ENCODE measurements at places on chromosomes 6 and 20.
A peak's percentile ranks its signal among the peaks of the same experiment; 100 is the strongest.

GRCh38 chr6:134714679-134715078 is 235.2 kb downstream of the ALDH8A1 start:
- DNase-seq, result no peak

GRCh38 chr6:167238146-167238693 is 52.9 kb upstream of the UNC93A start:
- no peak for DNase-seq

DNA sequence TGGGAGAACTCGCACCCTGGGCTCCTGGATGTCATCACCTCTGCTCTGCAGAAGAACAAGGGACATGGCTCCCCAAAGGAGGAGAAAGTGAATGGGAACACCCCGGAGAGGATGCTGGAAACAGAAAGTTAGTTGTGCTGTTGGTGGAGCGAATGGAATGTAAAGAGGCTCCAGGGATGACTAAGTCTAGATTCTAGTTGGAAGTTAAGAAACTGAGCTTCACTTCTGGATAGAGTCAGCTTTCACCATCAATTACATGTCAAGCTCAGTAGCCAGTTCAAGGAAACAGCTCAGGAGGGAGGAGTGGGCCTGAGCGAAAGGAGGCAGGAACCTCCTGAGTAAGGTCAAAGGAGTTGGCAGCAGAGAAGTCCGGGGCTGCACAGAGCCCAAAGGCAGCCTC is 132.1 kb upstream of the ARID1B start:
- DNase-seq, result no peak

- peak; percentile 50 for DNase-seq
Measured at GRCh38 chr6:26216886-26217713, 129.9 kb downstream of the HFE start.

DNA sequence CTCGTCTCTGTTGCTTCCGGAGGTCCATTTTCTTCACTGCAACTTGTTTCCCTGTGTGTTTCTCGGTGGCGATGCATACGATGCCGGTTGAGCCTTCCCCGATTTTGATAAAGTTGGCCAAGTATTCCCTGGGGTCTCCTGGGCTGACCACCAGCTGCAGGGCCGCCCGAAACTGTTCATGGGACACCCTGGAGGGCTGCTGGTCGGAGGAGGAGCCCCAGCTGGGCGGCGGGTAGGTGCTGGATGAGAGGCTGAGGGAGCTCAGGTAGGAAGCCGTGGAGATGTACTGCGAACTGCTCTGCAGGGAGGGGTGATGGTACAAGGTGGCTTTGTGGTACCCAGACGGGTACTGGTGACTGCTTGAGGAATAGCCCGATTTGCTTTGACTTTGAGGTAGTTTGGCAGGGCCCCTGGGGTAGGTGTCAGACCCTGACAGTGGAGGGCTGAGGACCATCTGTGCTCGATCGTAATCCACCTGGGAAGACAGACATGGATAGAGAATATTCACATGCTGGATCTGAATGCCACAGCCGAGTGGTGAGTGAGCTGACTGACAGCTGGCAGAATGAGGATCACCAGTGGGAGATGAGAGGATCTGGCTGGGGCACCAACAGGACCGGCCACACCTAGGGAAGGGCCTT is 51.6 kb downstream of the LAMP5 start:
- no peak for DNase-seq

DNA sequence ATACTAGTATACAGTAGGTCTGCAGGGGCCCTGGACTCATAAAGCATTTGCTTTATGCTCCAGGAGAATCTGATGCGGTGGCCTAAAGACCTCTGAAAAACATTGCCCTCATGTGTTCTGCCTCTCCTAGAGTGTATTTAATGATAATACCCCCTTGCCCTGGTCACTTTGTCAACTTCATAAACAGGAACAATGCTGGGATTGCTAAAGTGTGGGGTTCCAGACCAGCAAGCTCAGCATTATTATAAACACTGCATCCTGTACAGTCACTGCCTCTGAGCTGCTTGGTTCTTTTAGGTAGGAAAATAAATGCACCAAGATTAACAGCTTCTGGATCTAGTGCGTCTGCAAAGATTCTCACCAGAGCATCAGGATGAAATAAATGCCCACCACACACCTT is 12.2 kb downstream of the TREM1 start:
- DNase-seq, result no peak

DNA sequence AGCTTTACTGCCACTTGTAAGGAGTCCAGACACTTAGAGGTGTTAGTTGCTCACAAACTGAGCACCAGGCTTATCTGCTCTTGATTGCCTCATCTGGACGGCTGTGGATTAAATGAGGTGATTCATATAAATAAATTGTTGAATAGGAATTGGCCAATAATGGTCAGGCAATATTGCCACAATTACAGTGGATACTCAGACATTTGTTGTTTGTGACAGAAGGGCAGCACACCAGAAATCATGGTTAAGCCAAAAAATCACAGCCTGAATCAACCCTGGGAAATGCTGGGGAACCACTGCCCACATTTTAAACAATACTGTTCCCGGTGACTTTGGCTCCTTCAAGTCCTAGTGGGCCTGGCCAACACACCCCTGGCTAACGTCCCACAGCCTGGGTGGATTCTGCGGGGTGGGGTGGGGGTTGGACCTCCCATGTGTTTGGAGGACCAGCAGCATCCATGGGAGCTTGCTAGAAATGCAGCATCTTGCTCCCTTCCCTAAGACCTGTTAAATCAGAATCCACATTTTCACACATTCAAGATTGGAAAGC is 29.5 kb upstream of the SPDEF start:
- DNase-seq, result no peak

DNA sequence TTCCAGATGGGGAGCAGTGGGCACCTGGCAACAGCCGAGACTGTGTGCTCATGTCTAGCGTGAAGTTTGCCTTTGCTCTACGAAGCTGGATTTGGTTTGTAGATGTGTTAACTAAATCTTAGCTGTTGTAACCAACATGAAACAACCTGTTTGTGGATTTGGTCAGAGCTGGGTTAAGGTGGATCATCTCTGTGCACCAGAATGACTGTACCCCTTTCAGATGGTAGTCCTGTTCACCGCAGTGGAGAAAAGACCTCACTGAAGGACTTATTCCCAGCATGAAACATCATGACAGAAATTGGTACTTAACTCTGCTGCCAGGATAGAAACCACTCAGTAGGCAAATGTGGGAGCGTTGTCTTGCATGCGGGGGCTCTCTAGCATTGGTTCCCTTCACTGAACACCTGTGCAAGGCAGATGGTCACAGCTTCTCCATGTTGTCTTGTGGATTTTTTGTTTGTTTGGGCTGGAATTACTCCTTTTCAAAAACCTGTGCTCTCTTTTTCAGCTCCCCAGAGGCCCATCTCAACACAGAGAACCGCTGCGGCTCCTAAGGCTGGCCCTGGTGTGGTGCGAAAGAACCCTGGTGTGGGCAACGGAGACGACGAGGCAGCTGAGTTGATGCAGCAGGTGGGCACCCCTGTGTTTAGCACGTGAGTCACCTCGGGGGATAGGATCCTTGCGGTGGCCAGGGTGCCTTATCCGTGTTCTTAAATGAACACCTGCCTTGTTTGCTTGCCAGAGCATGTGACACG is 19.3 kb upstream of the EFCAB8 start:
- DNase-seq, result no peak

DNA sequence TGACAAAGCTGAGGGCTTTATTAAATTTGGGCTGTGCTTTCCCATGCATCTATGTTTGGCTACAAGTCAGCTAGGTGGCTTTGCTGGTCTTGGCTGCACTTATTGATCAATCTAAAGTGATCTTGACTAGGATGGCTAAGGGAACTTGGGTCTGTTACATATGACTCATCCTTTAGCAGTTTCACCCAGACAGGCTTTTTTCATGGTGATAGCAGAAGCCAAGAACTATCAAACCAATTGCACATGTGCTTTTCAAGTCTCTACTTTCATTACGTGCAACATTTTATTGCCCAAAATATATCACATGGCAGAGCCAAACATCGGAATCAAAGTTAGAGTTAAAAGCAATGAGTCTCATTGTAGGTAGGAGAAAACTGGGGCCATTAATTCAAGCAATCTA is 626.3 kb downstream of the TENT5A start:
- DNase-seq, result no peak

DNA sequence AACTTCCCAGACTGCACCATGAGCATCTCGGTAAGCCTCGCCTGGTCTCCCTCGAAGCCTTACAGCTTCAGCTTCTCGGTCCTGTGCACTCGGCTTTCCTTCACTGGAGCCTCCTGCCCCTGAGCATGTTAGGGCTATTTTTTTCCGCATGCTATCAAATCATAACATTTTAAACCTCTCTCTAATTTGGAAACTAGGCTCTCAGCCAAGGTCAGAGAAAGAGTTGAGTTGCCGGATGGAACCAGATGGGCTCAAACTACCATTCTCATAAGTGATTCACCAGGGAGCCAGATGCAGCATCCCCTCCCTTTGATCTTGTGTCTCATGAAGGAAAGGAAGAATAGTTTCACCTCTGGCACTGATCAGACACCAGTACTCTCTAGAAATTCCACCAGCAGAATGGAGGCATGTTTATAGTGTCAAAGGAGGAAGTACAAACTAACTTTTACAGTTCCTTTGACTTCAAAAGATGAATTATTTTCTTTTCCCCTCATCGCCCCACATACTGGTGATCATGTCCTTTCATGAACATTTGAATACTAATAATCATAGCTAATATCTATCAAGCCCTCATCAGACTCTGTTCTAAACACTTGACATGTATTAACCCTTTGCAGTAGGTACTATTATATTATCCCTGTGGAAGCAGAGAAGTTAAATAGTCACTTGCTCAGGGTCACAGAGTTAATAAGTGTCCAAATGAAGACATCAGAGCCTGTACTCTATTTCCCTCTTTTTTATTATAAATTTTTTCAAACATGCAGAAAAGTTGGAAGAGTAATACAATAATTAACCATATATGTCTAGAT is 46.7 kb downstream of the MAP1LC3A start:
- no peak for DNase-seq

GRCh38 chr6:169162752-169163407 is 90.8 kb downstream of the THBS2 start:
- DNase-seq, result no peak

- no peak for DNase-seq
Measured at GRCh38 chr20:60317401-60317800, 359.2 kb downstream of the CDH26 start.

- DNase-seq, result no peak
Measured at GRCh38 chr6:53979468-53980067, 131.7 kb upstream of the MLIP start.

Measured in stimulated activated CD8-positive, alpha-beta memory T cell treated with anti-CD3 and anti-CD28 coated beads, Interleukin-15, amount 100 ng/mL, for 1 hour (primary cell).